ENCODE measurements at places on chromosomes 4 and X. TPM values are rescaled to one million over a fixed set of nuclear protein-coding genes. Genes with fewer than 3 reads are reported as not detected.

The MID1 gene
- total RNA-seq = 49.3 TPM

The PHOX2B gene
- not detected for total RNA-seq

The STPG2 gene
- not detected for total RNA-seq

The ABLIM2 gene
- 3.0 TPM for total RNA-seq

The EPHA5 gene
- 0.11 TPM for total RNA-seq

The MYOZ2 gene
- total RNA-seq = not detected

The SPIN3 gene
- total RNA-seq = 13.3 TPM

The TASL gene
- not detected for total RNA-seq

The TEX11 gene
- total RNA-seq = 0.61 TPM

The GLUD2 gene
- total RNA-seq = 0.26 TPM

DNA sequence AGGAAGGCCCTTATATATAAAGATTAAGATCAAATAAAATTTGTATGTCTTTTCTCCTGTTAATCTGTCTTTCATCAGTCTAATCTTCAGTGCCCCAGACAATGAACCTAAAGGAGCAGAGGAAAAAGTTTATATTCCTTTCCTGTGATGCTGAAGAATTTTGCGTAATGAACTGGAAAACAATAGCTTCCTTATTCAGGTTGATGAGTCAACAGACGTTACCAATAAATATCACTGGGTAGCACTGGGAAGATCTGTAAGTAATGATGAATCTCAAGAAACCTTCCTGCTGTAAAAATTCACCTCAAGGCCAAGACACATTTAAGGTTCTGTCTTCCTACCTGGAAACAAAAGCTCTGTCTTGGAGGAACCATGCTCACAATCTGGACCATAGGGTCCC, 25.5 kb downstream of the CDKN2AIP start:
- no peak for DNase-seq
- no peak overlapping the region for H3K4me3 ChIP-seq
- H3K36me3 ChIP-seq = no peaks in the 10 kb centered on the region

DNA sequence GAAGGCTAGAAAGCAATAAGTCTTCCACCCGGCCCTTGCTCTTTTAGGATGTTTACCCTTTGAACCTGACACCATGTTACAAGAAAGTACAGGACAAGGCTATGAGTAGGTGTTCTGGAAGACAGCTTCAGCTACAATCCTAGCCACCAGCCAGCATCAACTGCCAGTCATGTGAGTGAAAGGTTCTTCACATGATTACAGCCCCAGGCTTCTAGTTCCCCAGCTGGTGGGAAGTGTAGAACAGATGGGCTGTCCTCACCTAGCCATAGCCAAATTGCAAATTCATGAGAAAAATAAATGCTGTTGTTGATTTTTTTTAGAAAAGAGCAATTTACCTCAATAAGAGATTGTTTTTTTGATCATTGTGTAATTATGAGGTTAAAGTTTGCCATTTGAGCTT, 60.8 kb downstream of the GRXCR1 start:
- H3K4me1 ChIP-seq = no peaks in the 10 kb centered on the region
- H3K36me3 ChIP-seq = no peaks in the 10 kb centered on the region
- H3K4me3 ChIP-seq = no peak overlapping the region
- no peak for DNase-seq
- no peak overlapping the region for H3K27ac ChIP-seq

DNA sequence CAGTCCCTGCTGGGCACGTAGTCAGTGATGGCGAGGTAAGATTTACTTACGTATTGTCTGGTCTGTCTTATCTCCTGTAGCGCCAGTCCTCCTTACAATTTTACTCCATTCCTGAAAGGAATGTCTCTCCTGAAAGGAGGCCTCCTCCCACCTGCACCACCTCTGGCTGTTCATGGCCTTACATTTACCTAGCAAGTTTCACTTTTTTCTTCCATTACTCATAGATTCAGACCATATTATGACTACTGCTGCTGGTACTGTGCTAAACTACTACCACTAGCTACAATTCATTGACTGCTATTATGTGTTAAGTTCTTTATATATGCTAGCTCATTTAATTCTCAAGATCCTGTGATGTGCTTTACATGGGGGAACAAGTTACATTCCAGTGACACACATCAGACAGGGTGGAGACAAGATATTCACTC, 189.9 kb downstream of the BMPR1B start:
- no peaks in the 10 kb centered on the region for H3K36me3 ChIP-seq
- DNase-seq = no peak
- no peak overlapping the region for H3K27ac ChIP-seq
- no peak overlapping the region for H3K4me3 ChIP-seq

DNA sequence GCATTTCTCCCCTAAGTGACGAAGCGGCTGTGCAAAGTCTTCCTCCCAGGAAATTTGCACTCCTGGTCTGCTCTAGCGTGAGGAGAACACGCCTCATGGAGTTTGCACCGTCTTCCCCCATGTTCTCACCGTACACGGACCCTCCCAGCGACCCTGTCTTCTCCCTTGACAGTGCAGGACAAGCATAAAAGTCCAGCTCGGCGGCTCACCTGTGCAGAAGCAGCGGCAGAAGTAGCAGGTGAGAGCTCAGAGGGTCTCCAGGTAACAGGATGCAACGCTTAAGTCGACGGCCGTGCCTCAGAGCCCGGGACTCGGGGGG, 314 bp downstream of the P2RY8 start:
- no peak overlapping the region for H3K4me3 ChIP-seq
- no peaks in the 10 kb centered on the region for H3K27me3 ChIP-seq
- no peak for DNase-seq
- H3K4me1 ChIP-seq = peaks cover 2% of the 10 kb centered on the region
- H3K27ac ChIP-seq = no peak overlapping the region

All from H1 (cell line).